ENCODE measurements at places on chromosomes 7 and 10.

DNA sequence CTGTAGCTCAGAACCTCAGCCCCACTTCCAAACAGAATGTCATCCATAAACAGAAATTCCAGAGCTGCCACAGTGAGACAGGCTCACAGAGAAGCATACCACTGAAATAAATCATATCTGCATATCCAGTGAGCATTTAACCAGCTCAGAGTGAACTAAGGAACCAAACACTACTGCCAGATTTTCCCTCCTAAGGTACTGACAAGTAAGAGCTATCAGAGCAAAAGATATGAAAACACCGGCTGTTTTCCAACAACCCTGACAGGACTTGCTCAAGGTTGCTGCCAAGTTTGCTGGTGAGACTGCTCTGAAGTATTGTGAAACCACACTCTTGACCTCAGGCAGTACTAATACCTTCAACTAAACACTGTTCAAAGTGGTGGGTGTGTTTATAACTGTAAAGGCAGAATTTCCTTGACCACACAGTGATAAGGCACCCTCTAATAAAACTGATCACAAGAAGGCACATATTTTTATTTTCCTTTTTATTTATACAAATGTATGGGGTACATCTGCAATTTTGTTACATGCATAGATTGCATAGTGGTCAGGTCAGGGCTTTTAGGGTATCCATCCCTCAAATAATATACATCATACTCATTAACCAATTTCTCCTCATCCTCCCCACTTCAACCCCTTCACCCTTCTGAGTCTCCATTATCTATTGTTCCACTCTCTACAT, 18.3 kb downstream of the SGMS1 start:
- DNase-seq, result no peak

- DNase-seq, result peak; percentile 79
Measured at GRCh38 chr7:92763636-92764423, 72.5 kb downstream of the CDK6 start.

DNA sequence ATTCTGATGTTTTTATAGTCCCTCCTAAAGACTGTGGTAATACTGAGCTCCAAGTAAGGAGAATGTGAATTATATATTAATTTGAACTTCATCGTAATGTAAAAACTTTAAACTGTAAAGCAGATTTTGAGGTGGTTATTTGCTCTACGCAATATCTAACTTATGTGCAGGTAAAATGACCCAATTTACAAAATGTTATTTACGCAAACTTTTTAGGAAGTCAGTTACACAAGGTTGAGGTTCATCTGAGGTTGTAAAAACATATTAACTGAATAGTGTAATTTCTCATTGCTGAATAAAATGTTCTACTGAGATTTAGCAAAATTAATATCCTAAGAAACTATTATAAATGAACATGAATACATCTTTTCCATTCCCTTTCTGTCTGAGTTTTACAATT, 15.8 kb downstream of the GLCCI1 start:
- no peak for DNase-seq

GRCh38 chr10:120982507-120982906, 131.3 kb downstream of the WDR11 start:
- no peak for DNase-seq

GRCh38 chr7:20219062-20219445, 1.9 kb upstream of the MACC1 start:
- DNase-seq, result no peak

DNA sequence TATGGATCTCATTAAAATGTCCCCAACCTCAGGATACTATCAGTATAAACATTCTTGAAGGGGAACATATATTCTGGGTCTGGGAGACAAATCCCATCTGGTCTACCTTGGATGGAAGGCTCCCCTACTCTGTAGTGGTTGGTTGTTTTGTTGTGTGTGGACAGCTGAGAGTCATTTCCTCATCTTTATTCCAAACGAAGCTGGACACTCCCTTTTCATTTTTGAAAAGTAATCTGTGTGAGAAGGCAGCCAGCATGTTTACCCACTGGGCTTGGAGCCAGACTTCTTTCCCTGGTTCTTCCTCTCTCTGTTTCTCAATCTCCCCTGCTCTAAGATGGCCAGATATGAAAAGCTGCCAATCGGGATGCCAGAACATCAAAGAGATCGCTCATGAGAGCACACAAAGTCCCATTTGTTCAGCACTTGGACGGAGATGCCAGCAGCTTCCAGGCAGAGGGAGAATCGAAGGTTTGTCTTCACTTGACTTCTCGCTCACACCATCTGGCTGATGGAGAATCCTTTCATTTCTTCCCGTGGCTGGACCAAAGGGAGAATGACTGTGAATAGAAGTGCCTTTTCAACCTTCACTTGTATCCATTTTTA, 108.1 kb upstream of the AGR3 start:
- no peak for DNase-seq

GRCh38 chr10:133326223-133326551, 10.5 kb downstream of the CALY start:
- DNase-seq, result no peak

GRCh38 chr7:6032167-6032566, 991 bp downstream of the ANKRD61 start:
- DNase-seq, result no peak

GRCh38 chr7:11492307-11492706, 339.7 kb downstream of the THSD7A start:
- no peak for DNase-seq

DNA sequence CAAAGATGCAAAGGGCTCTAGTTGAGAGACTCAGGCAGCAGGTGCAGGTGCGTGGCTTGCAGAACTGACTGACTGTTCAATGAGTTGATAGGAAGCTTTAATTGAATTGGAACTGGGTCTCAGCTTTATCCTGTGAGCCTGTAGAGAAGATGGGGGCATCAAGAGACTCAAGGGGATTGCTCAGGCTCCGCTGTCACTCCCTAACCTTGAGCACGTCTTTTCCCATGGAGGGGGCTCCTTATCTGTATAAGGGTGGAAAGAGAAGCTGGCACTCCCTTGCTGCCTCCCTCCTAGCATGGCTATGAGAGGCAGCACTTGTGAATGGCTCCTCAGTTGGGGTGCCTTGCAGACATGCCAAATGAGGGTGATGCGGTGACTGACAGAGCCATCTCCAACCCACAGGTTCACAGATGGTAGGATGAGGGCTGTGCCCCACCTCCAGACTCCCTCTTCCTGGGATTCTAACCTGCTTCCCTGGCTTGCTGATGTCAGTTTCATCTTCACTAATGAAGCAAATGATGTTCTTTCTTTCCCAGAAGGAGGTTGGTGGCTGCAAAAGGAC, 12.4 kb upstream of the PLEKHA1 start:
- DNase-seq, result no peak

DNA sequence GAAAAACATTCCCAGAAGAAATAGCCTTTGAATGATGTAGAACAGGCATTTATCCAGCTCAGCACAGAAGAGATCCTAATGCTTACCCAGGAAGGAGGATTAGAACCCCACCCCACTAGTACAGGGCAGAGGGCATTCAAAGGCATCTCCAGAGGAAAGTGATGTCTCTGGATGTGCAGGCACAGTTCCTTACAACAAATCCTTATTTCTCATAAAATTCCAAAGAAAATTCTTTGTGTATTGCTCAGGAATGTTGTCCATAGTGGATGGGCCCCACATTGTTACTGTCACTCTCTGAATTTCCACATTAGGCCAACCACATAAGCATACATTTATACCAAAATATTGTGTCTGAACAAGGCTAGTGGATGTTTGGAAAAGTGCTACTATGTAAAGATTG, 243.0 kb downstream of the ADRA2A start:
- DNase-seq, result no peak

GRCh38 chr10:46092524-46093081, 46.5 kb upstream of the MSMB start:
- no peak for DNase-seq

- DNase-seq, result no peak
Measured at GRCh38 chr7:29127527-29127926, 18.8 kb downstream of the CPVL start.

GRCh38 chr10:113347508-113347907, 205.3 kb upstream of the HABP2 start:
- no peak for DNase-seq

DNA sequence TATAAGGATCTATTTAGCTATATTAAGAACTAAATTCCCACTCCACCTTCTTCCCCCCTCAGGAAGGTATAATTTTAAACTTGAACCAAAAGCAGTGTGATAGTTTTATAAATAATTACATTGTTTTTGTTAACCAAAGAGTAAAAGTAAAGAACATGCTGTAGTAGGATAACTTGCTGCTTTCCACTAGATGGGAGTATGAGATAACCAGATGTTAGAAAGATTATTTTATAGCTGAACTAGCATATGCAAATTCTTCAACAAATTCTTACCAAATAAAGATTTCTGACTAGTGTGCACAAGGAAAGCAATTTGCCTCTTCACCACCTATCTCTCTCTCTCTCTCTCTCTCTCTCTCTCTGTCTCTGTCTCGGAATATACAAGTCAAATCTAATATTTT, 31.8 kb downstream of the TES start:
- DNase-seq, result no peak

- no peak for DNase-seq
Measured at GRCh38 chr10:24000271-24000813, 208.6 kb upstream of the KIAA1217 start.

DNA sequence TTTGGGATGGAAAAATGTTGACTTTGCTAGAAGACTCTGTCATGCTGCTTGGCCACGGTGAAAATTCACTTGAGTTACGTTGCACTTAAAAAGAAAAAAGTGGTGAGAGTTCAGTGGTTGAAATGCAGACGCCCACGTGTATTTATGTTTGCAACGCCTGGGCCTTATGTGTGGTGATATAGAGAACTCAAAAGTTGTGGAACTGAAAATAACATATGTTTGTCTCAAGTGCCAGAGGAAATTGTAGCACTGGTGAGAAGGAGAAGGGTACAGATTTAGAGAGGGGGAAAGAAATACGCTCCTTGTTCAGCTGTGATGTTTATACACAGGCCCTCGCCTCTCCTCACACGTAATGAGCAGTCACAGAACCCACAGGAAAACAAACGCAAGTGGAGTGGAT, 73.6 kb downstream of the EMX2 start:
- DNase-seq, result no peak

GRCh38 chr7:25187932-25188331, 40.4 kb downstream of the NPVF start:
- DNase-seq, result no peak

GRCh38 chr10:78278058-78278404, 244.4 kb downstream of the RPS24 start:
- DNase-seq, result no peak

DNA sequence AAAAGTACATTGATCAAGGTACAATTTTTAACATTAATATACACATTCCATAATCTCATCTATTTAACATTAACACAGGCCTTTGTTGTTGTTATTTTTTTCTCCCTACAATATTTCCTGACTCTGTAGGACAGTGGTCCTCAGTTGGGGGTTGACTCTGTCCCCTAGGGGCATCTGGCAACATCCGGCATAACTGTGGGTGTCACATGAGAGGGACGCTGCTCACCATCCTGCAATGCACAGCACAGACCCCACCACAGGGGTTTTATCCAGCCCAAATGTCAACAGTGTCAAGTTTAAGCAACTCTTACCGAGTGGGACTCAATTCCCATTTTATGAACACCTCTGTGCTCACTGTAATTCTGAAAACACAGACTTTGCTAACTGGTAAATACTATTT, 8.8 kb downstream of the IDI1 start:
- DNase-seq, result no peak

DNA sequence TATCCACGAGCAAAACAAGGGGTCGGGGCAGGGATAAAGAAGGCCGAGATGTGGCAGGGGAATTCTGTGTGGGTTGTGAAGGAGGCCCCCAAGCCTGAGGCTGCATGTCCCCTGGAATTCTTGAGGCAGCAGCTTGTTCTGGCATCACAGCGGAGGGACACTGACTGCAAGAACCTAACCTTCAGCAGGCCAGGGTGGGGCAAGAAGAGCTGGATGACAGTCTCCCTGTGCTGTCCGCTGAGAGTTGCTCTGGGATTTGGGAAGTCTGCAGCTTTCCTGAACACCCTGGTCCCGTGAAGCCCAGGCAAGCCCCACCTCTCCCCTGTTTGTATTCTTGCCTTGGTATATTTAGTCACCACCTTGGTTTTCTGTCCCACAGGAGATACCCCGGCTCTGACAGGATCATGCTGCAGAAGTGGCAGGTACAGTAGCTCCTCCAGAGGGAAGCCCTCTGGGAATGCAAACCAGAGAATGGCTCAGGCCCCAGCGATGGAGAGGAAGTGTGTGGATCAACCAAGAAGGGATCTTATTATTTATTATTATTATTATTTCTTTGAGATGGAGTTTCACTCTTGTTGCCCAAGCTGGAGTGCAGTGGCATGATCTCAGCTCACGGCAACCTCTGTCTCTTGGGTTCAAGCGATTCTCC, 1.9 kb upstream of the LRRC18 start:
- DNase-seq, result no peak

GRCh38 chr10:49322371-49323170, 23.6 kb downstream of the C10orf71 start:
- no peak for DNase-seq

DNA sequence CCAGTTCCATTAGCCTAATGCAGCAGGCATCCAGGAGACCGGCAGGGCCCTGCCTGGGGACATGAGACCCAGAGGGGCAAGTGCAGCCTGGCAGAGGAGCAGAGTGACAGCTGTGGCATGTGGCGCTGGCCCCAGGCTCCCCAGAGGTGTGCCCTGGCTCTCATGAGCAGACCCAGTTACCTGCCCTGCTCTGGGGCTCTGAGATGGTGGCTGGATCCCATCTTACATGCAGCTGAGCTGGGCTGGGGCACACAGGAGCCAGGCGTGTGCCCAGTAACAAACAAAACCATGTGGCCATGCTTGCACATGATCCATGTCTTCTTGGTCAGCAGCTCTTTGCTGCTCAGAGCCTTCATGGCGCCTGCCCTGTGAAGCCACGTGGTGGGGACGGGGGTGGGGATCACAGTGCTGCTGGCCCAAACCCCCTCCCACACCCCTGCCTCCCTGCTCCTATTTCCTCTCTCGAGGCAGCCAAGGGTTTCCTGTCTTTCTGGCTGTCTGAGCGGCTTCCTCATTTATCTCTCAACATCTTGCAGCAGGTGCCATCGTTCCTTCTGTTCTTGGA, 40.3 kb upstream of the GTF2I start:
- DNase-seq, result no peak

- no peak for DNase-seq
Measured at GRCh38 chr10:29646238-29646902, 11.6 kb upstream of the SVIL start.

- no peak for DNase-seq
Measured at GRCh38 chr10:70807556-70807955, 8.2 kb upstream of the SGPL1 start.

DNA sequence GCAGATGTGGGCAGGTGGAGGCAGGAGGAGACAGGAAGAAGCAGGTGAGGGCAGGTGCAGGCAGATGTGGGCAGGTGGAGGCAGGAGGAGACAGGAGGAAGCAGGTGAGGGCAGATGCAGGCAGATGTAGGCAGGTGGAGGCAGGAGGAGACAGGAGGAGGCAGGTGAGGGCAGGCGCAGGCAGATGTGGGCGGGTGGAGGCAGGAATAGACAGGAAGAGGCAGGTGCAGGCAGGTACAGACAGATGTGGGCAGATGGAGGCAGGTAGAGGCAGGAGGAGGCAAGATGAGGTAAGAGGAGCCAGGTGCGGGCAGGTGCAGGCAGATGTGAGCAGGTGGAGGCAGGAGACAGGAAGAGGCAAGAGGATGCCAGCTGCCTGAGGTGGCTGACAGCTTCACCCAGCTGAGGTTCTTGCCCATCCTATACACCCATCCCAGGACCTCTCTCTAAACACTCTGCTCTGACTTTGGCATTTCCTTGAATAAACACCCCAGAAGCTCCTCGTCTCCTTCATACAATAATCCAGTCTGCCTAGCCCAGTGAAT, 33.0 kb downstream of the PTPRE start:
- DNase-seq, result no peak

- no peak for DNase-seq
Measured at GRCh38 chr10:48478469-48478868, 126.4 kb downstream of the ARHGAP22 start.

GRCh38 chr7:73838642-73839041, 3.7 kb downstream of the METTL27 start:
- no peak for DNase-seq

All from NCI-H1417 treated with DMSO at 0.1 percent for 48 hours (cell line).